ENCODE measurements at places on chromosomes 1 and 21.
A peak's percentile ranks its signal among the peaks of the same experiment; 100 is the strongest.

DNA sequence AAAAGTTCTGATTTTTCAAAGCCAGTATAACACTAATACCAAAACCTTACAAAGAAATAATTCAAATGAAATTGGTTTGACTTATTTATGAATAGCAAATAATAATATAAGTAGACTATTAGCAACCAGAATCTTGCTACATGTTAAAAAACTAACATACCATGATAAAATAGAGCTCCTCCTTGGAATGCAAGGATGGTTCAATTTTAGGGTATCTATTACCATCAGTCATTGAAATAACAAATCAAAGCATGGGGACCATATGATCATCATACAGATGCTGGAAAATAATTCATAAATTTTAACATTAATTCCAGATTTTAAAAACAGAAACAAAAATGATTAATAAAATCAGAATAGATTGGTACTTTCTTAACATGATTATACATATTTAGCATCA is 66.3 kb downstream of the RRAGC start:
- DNase-seq = no peak

- no peak for DNase-seq
These were observed 38.3 kb downstream of the ELK4 start for GRCh38 chr1:205593532-205593931.

GRCh38 chr21:14259747-14260146 is 43.8 kb downstream of the RBM11 start:
- DNase-seq = no peak

DNA sequence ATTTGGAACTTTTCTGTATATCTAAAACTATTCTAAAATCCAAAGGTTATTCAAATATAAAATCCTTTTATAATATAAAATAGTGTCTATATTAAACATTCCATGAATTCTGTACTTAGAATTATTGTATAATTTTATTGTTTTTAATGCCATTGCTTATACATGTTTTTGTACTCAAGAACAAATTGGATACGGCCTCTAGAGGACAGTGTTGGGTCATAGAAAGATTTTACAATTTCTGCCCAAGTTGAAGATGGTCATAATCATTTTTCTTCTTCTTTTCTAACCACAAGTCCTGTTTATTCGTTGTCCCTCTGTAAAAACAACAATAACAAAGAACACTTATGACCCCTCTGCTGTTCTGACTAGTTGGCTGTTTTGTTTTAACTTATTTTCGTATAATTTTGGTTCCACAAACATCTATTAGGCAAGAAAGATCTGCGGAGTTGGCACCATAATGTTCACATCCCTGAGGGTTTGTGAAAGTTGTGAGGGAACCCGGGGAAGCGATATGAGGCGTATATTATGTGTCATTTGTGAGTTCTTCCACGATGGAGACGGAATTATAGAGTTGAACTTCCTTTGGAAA is 75.7 kb upstream of the KIF26B start:
- DNase-seq = no peak

- no peak for DNase-seq
These were observed 71.5 kb downstream of the MACF1 start for GRCh38 chr1:39275836-39276507.

DNA sequence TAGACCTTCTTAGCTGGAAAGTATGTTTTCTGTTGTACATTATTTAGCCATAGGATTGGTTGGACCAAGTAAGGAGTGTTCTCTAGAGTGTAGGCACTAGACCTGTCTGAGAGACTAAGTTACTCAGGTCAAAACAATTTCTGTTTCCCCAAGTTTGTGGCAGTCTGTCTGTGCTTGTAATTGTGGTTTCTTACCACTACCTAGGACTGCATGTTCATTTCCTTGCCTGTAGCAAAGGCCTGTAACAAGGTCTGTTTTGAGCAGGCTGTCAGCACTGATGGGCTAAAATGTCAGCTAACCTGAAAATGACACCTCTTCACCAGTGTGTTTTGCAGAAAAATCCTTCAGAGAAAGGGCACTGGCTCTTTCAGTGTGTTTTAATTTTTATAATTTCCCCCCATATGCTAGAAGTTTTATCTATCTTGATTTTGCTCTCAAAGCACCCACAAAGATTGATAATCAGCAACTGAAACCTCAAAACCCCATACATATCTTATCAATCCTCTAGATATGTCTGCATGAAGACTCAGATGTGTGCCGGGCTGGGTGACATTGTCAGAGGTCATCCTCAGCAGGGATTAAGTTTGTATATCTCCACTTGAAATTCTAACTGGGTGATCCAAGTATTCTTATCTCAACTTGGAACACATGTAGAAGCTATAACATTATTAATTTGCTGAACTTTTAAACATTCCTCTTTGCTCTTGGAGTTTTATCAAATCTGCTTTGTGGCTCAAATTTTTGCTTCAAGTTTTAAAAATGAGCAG is 50.7 kb upstream of the ST6GALNAC3 start:
- DNase-seq = no peak

- no peak for DNase-seq
These were observed 30.5 kb downstream of the FMO4 start for GRCh38 chr1:171344473-171344820.

DNA sequence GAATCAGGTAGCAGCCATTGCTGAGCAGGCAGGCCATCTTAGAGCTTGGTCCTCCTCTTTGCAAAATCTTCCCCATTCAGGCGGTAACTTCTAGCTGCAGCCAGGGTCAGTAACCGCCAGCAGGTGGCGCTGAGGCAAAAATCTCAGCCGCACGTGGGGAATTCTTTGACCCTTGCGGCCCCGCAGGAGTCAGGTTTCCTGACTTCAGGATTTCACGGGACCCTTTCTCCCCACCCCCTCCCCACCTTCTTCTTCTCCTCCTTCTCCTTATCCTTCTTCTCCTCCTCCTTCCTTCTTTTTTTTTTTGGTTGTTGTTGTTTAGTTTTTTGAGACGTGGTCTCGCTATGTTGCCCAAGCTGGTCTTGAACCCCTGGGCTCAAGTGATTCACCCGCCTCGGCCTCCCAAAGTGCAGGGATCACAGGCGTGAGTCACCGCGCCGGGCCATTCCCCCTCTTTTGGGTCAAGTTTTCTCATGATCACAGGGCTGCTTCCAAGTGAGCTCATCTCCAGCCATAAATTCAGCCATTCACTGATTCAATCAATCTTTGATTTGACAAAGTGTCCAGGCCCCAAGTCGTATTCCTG is 33.4 kb upstream of the TENT5B start:
- DNase-seq = peak; percentile 80

- no peak for DNase-seq
These were observed 6.0 kb downstream of the CADM3 start for GRCh38 chr1:159177272-159177907.

- no peak for DNase-seq
These were observed 46.7 kb upstream of the FOXO6 start for GRCh38 chr1:41314376-41315145.

DNA sequence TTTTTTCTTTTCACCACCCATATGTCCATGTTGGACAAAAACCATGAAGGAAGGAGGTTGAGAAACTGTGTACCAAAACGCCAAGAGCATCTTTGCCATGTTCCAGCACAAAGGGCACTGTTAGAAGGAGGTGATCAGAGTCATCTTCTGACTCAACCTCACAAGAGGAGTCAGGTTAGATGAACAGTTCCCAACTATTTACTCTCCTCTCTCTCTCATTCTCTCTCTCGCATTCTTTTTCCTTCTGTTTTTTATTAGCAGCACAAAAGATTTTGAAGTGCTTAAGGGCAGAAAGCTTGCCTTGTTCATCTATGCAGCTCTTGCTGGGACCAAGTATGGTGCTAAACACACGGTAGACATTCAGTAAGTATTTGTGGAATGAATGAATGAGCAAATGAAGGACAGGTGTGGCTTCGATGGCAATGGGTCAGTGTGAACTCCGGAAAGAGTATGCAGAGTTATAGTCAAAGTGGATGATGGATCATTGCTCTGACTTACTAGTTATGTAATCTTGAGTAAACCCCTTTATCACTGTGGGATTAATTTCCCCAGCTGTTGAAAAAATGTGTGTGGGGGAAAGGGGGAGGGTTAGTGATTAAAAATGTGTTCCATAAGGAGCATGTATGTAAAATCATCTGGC is 33.9 kb downstream of the DDR2 start:
- no peak for DNase-seq

GRCh38 chr21:44758781-44759627 is 42.6 kb downstream of the UBE2G2 start:
- DNase-seq = peak; percentile 58

DNA sequence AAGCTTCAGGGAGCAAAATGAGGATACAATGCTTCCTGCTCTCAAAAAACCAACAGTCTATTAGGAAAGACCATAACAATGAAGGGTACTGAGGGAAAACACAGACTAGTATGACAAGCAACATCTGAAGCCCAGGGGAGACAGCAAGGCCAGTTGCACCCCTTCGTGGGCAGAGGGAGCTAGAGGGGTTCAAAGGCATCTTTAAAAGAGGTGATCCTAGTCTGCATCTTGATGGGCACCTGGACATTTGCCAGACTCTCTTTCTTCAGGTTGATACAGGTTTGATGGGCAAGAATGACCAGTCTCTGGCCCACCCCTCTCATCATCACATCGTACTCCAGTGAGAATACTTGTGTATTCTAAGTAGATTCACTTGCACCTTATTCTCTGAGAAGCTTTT is 177.7 kb downstream of the VAV3 start:
- DNase-seq = no peak

DNA sequence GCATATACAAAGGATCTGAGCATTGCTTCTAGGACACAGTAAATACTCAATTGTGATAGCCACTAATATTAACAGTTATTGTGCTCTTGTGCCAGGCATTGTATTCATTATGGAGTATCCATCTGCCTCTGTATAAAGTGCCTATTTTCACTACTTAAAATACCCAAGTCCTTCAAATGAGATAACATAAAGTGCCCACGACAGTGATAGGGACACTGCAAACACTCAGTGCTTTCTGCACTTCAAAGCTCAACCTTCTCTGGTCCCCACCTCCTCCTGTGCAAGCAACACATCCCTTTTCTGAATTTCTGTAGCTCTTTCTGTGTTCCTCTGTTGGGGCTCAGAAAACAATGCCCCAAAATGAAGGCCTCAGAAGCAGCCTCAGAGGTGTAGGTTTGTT is 6.6 kb upstream of the DDAH1 start:
- DNase-seq = no peak

GRCh38 chr21:37769656-37770055 is 146.6 kb downstream of the KCNJ6 start:
- no peak for DNase-seq

GRCh38 chr1:119358636-119359035 is 9.9 kb upstream of the HAO2 start:
- no peak for DNase-seq

- peak; percentile 2 for DNase-seq
These were observed 2.2 kb upstream of the SPRR4 start for GRCh38 chr1:152968248-152968647.
